Endodermal cell (in vitro differentiated cells): ENCODE measurements at places on chromosomes 2 and 18.

GRCh38 chr2:235263205-235264120 lies 230.4 kb upstream of the AGAP1 start:
- H3K36me3 ChIP-seq = no peaks in the 10 kb centered on the region
- no peaks in the 10 kb centered on the region for H3K4me1 ChIP-seq
- no peaks in the 10 kb centered on the region for H3K27me3 ChIP-seq
- no peak overlapping the region for H3K4me3 ChIP-seq

DNA sequence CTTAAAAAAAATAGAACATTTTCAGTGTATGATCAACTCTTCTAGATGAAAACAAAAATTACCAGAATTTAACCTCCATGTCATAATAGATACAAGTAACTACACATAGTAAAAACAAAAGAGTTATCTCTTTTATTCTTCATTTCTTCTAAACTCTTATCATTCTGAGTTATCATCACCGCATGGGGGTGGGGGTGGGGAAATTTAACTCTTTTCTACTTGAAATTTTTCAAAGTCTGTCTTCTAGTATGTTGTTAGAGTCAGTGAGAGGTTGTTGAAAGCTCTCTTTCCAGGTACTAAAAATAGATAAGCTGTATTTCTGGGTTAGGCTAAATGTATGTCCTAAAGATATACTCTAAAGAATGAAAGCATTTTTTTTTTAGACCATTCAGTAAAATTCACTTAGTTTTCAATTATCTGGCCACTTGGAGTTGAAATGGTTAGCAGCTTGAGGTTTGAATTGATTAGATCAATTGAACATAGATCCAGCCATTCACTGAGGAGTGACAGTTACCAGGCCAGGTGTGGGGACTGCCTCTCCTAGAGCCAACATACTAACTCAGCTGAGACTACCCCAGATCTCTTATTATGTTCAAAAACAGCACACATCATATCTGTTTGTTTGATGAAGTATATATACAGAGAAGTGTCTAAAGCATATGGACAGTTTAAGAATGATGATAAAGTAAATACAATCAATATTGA lies 220.7 kb downstream of the IKZF2 start:
- H3K27me3 ChIP-seq = no peaks in the 10 kb centered on the region
- H3K4me1 ChIP-seq = no peaks in the 10 kb centered on the region
- no peak overlapping the region for H3K27ac ChIP-seq

GRCh38 chr2:75153221-75153620 lies 46.1 kb downstream of the TACR1 start:
- no peak overlapping the region for H3K27ac ChIP-seq
- no peak overlapping the region for H3K4me3 ChIP-seq
- peaks cover 3% of the 10 kb centered on the region for H3K4me1 ChIP-seq
- H3K27me3 ChIP-seq = peaks cover 19% of the 10 kb centered on the region

- no peak overlapping the region for H3K4me3 ChIP-seq
- no peaks in the 10 kb centered on the region for H3K36me3 ChIP-seq
- H3K27ac ChIP-seq = peak overlapping the region; percentile 44
- H3K4me1 ChIP-seq = no peaks in the 10 kb centered on the region
These were observed 91.5 kb downstream of the EIPR1 start for GRCh38 chr2:3285901-3286645.

GRCh38 chr18:57950542-57950941 lies 93.5 kb upstream of the NEDD4L start:
- no peak overlapping the region for H3K27ac ChIP-seq
- DNase-seq = no peak

DNA sequence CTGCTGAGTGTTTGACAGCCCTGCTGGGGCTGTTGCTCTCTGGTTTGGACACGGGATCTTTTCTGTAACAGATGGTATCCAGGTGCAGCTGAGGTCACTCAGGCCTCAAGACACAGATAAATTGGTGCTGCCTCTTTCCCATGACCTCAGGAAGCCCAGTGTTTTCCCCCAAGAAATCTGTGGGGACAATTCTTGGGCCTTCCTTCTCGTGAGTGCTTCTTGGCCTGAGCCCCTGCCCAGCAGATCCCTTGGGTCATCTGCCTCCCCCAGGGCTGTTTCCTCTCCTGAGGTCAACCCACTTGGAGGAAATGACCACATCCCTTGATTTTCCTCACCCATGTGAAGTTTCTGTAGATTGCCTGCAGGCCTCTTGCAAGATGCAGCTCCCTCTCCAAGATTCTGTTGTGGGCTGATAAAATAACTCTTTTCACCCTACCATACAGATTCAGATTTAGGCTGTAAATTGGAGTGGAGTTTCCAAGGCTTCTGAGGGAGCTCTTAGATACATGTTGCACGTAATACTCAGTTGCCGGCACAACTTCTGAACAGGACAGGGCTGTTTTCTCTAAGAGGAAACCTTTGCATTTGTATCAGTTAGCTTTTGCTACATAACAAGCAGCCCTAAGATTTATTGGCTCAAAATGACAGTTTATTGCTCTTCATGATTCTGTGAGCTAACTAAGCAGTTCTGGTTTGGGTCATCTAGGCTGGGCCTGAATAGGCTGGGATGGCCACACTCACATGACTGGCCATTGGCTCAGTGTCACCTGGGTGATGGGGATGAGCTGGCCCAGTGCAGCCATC lies 13.1 kb downstream of the ZAP70 start:
- no peaks in the 10 kb centered on the region for H3K4me1 ChIP-seq
- peak; percentile 31 for DNase-seq
- H3K36me3 ChIP-seq = no peaks in the 10 kb centered on the region
- H3K4me3 ChIP-seq = no peak overlapping the region
- H3K27me3 ChIP-seq = no peaks in the 10 kb centered on the region
- H3K27ac ChIP-seq = no peak overlapping the region

DNA sequence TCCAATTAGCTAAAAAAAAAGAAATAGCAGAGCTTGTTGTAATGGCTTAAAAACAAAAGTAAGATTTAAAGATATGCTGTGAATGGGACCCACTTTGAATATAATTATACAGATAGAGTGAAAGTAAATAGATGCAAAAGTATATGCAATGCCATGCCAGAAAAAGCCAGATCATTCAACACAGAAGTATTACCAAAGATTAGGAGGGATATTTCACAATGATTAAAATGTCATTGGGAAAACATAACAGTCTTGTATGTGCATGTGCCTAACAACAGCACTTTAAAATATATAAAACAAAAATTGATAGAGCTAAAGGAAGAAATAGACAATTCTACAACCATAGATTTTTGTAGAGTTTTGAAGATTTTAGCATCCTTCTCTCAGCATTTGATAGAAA lies 19.9 kb upstream of the SIGLEC15 start:
- no peak overlapping the region for H3K4me3 ChIP-seq
- no peak overlapping the region for H3K27ac ChIP-seq
- no peak for DNase-seq
- no peaks in the 10 kb centered on the region for H3K4me1 ChIP-seq
- H3K36me3 ChIP-seq = no peaks in the 10 kb centered on the region
- H3K27me3 ChIP-seq = no peaks in the 10 kb centered on the region

DNA sequence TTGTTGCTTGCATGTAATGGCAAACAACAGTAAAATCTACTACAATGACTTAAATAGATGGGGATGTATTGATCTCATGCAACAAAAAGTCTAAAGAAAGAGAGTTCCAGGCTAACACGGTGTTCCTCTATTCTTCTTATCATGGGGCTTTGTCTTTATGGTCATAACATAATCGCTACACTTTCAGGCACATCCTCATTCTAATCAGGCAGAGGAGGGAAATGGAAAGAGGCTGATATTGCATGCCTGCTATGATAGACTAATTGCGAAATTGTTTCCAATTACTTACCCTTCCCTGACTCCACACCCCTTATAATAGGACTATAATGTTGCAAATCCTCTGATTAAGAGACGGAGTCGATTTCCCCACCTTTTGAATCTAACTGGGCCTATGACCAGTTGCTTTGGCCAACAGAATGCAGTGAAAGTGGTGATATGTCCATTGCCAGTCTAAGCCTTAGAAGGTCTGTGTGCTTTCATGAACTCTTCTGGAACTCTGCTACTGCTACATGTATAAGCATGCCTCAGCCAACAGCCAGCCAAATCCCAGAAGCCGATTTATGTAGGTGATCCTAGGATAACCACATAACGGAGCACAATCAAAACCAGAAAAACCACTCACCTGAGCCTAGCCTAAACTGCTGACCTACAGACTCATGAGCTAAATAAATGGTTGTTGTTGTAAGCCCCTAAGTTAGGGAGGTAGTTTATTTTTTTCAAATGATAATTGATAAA lies 180.3 kb upstream of the TACR1 start:
- no peaks in the 10 kb centered on the region for H3K4me1 ChIP-seq
- H3K36me3 ChIP-seq = no peaks in the 10 kb centered on the region
- H3K27me3 ChIP-seq = no peaks in the 10 kb centered on the region
- no peak overlapping the region for H3K27ac ChIP-seq
- H3K4me3 ChIP-seq = no peak overlapping the region
